SJCRH30 (cell line): ENCODE measurements at places on chromosomes 1 and 21. TPM values are rescaled to one million over a fixed set of nuclear protein-coding genes. Genes with fewer than 3 reads are reported as not detected.

- no peaks in the 10 kb centered on the region for H3K27me3 ChIP-seq
- H3K27ac ChIP-seq: no peak overlapping the region
- H3K4me1 ChIP-seq: no peaks in the 10 kb centered on the region
- no peak overlapping the region for H3K4me3 ChIP-seq
- no peaks in the 10 kb centered on the region for H3K36me3 ChIP-seq
Measured at GRCh38 chr1:14773396-14774025, 175.0 kb downstream of the KAZN start.

DNA sequence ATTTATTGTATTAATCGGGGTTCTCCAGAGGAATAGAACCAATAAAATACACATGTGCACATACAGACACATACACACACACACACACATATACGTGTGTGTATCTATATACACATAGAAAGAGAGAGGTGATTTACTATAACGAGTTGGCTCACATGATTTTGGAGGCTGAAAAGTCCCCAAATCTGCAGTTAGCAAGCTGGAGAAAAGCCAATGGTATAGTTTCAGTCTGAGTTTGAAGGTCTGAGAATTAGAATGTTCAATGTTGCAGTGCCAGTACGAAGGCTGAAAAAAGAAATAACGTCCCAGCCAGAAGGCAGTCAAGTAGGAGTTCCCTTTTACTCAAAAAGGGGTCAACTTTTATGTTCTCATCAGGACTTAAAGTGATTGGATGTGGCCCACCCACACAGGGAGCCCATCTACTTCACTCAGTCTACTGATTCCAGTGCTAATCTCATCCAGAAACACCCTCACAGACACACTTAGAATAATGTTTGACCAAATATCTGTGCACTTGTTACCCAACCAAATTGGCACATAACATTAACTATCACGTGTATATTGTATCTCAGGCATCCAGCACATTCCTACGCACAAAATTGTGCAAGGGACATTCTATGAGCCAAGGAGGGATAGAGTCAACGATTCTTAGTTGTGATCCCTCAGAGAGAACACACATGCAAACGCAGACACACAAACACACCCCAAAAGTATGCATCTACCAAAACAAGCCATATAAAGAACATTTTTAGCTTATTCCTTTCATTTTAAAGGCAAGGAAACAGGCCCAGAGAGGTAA lies 195.5 kb upstream of the DUSP10 start:
- H3K4me3 ChIP-seq: no peak overlapping the region
- H3K27ac ChIP-seq: no peak overlapping the region
- H3K27me3 ChIP-seq: no peaks in the 10 kb centered on the region
- no peak for DNase-seq
- H3K36me3 ChIP-seq: no peaks in the 10 kb centered on the region
- peaks cover 11% of the 10 kb centered on the region for H3K4me1 ChIP-seq

The NES gene
- 356 and 359 TPM in 2 replicates for total RNA-seq

DNA sequence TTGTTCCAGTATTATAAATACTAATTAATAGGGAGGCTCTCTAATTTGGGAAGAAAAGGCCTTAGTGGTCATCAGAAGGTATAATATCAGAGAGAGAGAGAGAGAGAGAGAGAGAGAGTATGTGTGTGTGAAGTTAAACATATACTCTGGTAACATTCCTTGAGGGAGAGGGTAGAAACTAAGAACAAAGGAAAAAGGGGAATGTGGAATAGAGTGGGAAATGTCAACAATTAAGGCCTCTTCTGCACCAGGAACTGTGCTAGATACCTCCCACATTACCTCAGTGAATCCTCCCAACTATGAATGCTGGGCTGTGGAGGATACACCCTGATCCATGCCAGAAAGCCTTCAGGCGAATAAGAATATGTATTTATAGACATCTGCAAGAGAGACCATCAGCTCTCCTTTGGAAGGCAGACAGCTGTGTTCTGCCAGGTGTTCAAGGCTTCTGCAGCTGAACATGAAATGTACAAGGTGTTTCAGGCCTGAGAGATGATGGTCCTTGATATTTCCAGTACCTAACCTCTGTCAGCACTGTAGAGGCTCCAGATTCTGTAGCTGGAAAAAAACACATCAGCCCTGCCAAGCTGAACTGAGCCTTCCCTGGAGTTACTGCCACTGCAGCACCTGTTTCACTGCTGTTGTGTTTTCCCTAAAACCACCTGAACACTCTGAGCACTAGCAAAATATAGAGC lies 29.1 kb downstream of the TBX15 start:
- no peak for DNase-seq
- H3K36me3 ChIP-seq: peaks cover 34% of the 10 kb centered on the region
- H3K4me1 ChIP-seq: no peaks in the 10 kb centered on the region
- H3K27ac ChIP-seq: no peak overlapping the region
- H3K4me3 ChIP-seq: no peak overlapping the region

DNA sequence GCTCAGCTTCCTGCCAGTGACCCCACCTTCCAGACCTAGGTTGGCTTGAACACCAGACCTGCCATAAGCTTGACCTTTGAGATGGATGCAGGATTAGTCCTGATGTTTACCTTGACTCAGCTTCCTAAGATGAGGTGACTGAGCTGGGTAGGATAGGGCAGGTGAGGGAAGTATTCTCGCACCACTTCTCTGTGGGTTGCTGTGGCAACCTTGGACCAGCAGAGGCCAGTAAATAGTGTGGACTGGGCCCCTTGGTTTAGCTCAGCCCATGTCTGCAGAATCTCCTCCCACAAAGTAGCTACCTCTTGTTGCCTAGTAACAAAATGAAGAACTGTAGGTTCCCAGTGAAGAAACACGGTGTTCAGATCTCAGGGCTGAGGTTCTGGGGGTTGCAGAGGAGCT lies 8.4 kb downstream of the RPS6KA1 start:
- H3K4me1 ChIP-seq: peaks cover 35% of the 10 kb centered on the region
- no peak for DNase-seq
- no peaks in the 10 kb centered on the region for H3K27me3 ChIP-seq
- H3K4me3 ChIP-seq: no peak overlapping the region
- no peaks in the 10 kb centered on the region for H3K36me3 ChIP-seq

- H3K4me3 ChIP-seq: no peak overlapping the region
- no peaks in the 10 kb centered on the region for H3K36me3 ChIP-seq
- H3K4me1 ChIP-seq: peaks cover 26% of the 10 kb centered on the region
- no peak for DNase-seq
Measured at GRCh38 chr1:116454940-116455339, 81.9 kb downstream of the ATP1A1 start.
